ENCODE measurements at places on chromosomes 11 and 22.
A peak's percentile ranks its signal among the peaks of the same experiment; 100 is the strongest.

DNA sequence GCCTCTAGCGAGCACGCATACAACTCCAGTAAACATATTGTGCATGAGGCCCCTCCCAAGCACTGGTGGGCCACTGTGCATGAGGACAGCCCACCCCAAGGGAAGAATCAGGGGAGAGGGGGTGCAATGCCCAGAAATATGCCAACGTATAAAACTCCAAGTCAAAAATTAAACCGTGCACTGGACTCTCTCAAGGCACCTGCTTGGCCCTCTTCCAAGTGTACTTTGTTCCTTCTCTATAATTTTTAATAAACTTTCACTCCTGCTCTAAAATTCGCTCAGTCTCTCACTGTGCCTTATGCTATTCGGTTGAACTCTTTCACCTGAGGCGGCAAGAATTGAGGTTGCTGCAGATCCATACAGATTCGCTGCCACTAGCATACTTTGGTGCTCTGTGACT, 465.3 kb upstream of the TENM4 start:
- DNase-seq: no peak

DNA sequence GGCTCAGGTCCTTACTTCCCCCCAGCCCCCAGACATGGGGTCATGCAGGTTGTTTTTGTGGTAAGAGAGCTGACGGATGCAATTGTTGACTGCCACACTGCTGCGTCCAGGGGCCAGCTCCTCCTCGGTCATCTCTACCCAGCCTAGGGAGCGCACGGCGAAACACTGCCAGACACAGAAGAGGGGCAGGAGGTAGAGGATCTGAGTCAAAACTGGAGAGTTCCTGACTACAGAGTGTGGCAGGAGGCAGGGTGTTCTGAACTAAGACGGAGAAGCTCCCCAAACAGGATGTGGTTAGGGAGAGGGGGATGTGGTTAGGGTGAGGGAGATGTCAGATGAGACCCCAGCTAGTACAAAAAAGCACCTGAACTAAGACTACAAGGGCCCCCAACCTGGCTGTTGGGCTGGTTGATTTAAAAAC, 12.3 kb downstream of the SMPD1 start:
- peak; percentile 89 for DNase-seq

DNA sequence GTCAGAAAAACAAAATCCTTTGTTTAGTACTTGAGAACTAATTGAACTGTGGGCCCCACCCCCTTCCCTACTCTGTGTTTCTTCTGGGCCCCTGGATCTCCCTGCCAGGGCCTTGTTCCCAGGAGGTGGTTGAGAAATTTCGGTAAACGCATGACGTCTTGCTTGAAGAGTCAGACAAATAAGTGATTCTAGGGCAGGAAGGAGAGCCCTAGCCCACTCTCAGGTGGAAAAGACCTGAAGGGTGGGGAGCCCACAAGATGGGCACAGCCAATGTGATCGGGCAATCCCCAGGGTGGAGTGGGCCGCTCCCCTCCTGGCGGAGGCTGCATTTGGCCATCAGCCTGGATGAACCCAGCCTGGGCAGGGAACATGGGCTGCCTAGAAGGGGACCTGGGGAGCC, 16.8 kb upstream of the P2RY2 start:
- DNase-seq: no peak

- peak; percentile 45 for DNase-seq
These were observed 60.7 kb downstream of the TTC17 start for GRCh38 chr11:43419460-43419859.

- no peak for DNase-seq
These were observed 27.7 kb downstream of the MPPED1 start for GRCh38 chr22:43439368-43440103.

DNA sequence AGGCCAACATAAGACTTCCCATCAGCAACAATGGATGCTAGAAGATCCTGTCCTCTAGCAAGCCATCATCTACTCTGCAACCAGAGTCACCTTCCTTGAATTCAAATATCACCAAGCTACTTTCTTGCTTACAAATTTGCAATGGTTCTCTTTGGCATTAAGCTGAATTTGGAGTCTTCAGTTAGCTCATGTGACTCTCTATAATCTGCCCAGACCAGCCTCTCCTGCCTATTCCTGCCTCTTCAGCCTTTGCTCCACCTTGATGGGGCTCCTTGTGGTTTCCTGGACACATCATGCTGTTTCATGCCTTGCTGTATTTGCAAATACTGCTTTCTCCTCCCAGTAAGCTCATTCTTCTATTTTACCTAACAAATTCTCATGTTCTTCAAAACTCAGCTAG, 82.3 kb downstream of the RASSF10 start:
- no peak for DNase-seq

Measured in GM12865 (cell line).